Kidney (tissue), 22 donors: ENCODE measurements at places on chromosomes 5 and 9. TPM values are rescaled to one million over a fixed set of nuclear protein-coding genes. Genes with fewer than 3 reads are reported as not detected.
A peak's percentile ranks its signal among the peaks of the same experiment; 100 is the strongest.

- no peaks in the 10 kb centered on the region for H3K36me3 ChIP-seq
- H3K4me1 ChIP-seq: no peaks in the 10 kb centered on the region
These were observed 199.6 kb downstream of the DCP2 start for GRCh38 chr5:113176196-113176595.

DNA sequence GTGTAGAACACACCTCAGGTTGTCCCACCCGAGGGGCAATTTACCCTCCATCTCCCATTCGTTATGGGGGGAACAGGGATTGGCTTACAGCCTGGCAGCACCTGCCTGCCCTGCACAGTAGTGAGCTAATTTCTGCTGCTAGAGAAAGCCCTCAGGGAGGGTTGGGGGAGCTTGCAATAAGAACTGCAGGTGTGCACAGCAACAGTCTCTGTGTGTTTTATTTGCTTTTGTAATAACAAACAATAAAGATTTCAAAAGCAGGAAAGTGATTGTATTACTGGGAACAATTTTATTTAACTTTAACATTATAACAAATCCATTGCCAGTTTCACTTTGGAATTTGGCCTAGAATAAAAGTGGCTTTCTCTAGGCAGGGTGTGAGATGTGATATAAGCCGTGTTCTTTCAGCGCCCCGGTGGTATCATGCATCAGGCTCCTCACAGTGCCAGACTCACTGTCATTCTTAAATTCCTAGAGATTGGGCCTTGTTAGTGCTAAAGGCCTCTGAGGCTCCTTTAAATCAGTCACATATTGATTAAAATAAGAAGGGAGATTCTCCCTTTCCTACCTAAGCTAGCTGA lies 81.1 kb downstream of the RMI1 start:
- no peaks in the 10 kb centered on the region for H3K27me3 ChIP-seq

- no peak for DNase-seq
- H3K4me3 ChIP-seq: no peak overlapping the region
- no peaks in the 10 kb centered on the region for H3K36me3 ChIP-seq
- no peaks in the 10 kb centered on the region for H3K4me1 ChIP-seq
- no peaks in the 10 kb centered on the region for H3K27me3 ChIP-seq
- H3K27ac ChIP-seq: no peak overlapping the region
These were observed 104.4 kb downstream of the CETN3 start for GRCh38 chr5:90305041-90305720.

DNA sequence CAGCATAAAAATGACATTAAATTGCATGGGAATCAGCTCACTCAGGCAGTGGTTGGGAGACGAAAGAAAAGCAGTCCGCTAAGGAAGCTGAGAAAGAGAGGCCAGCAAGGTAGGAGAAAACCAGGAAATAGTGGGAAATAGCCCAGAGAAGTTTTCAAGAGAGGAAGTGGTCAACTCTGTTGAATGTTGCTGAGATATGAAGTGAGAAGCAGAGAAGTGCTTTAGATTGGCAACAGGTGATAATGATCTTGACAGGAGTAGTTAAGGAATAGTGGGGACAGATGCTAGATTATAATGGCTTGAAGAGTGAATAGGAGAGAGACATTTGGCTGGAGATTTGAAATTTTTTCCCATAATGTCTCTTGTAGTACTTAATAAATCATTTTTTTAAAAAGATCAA lies 30.8 kb downstream of the CNTRL start:
- no peaks in the 10 kb centered on the region for H3K36me3 ChIP-seq
- DNase-seq: no peak
- no peaks in the 10 kb centered on the region for H3K27me3 ChIP-seq
- no peak overlapping the region for H3K27ac ChIP-seq
- no peak overlapping the region for H3K4me3 ChIP-seq

- H3K27me3 ChIP-seq: no peaks in the 10 kb centered on the region
- peak; percentile 78 for DNase-seq
- no peaks in the 10 kb centered on the region for H3K36me3 ChIP-seq
These were observed 50.4 kb upstream of the SYNPO start for GRCh38 chr5:150589862-150590601.

GRCh38 chr9:113769412-113769811 lies 106.7 kb upstream of the ZNF618 start:
- H3K4me3 ChIP-seq: no peak overlapping the region
- H3K27ac ChIP-seq: no peak overlapping the region
- no peaks in the 10 kb centered on the region for H3K36me3 ChIP-seq
- H3K27me3 ChIP-seq: no peaks in the 10 kb centered on the region

GRCh38 chr5:146805081-146805480 lies 73.5 kb downstream of the PPP2R2B start:
- no peaks in the 10 kb centered on the region for H3K4me1 ChIP-seq
- H3K4me3 ChIP-seq: no peak overlapping the region
- H3K27me3 ChIP-seq: no peaks in the 10 kb centered on the region
- DNase-seq: no peak

DNA sequence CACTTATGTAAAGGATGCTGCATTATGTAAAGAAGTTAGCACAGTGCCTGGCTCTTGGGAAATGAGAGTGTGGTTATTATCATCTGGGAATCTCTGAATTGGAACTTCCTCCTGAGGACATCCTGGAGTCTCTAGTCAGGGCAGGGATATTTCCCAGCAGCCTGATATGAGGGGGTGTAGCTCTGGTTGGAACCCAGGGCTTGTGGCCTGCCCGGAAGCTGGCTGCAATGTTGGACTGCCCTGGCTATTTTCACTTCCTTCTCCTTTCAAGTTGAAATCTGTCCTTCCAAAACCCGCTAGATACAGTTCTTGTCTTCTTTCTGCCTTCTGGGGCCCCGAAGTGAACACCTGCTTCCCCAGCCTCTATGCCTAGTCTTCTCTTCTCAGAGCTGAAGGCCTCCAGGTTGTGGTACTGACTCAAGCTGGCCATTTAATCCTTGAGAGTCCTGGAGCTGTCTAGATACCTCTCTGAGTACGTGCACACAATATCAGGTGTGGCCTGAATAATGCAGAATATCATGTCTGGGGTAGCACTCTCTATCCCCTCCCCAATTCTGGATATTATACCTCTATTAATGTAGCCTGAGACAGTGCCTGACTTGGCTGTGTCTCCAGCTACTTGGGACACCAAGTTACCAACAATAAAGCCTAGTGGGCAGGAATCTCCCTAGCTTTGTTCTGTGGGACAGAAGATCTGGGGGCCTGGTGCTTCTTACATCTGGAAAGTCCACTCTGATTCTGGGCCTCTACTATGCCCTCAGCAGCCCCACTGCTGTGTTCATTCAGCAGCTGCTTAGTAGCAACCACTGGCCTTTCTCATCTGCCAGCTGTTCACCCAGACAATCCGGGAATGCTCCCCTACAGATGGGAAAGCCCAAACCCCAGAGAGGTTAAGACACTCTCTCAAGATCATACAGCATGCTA lies 45.0 kb downstream of the SLC6A7 start:
- H3K27me3 ChIP-seq: no peaks in the 10 kb centered on the region
- H3K27ac ChIP-seq: no peak overlapping the region
- H3K4me1 ChIP-seq: no peaks in the 10 kb centered on the region

GRCh38 chr9:127970401-127971313 lies 10.1 kb downstream of the EEIG1 start:
- H3K4me3 ChIP-seq: no peak overlapping the region
- H3K36me3 ChIP-seq: no peaks in the 10 kb centered on the region
- H3K27ac ChIP-seq: peak overlapping the region; percentile 71

DNA sequence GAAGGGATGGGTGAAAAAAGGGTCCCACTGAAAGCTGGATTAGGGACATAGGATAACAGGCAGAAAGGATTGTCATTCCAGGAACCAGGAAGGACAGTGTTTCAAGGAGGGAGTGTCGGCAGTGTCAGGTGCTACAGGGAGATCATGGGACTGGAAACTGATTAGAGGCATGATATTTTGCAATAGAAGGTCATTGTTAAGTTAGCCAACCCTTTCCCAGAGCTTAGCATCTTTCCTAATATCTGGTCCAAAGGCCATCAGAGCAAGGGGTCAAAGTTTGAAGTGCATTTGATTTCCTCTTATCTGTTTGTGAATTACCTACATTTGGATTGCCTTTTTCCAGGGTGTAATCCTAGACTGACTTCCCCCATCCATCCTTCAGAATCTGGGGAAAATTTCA lies 91.3 kb downstream of the DOCK2 start:
- H3K27ac ChIP-seq: no peak overlapping the region
- no peaks in the 10 kb centered on the region for H3K4me1 ChIP-seq
- H3K4me3 ChIP-seq: no peak overlapping the region
- H3K36me3 ChIP-seq: no peaks in the 10 kb centered on the region
- no peak for DNase-seq

GRCh38 chr9:112501287-112501686 lies 14.7 kb downstream of the KIAA1958 start:
- H3K4me3 ChIP-seq: no peak overlapping the region
- H3K4me1 ChIP-seq: no peaks in the 10 kb centered on the region
- DNase-seq: no peak
- H3K27ac ChIP-seq: no peak overlapping the region
- H3K36me3 ChIP-seq: no peaks in the 10 kb centered on the region

DNA sequence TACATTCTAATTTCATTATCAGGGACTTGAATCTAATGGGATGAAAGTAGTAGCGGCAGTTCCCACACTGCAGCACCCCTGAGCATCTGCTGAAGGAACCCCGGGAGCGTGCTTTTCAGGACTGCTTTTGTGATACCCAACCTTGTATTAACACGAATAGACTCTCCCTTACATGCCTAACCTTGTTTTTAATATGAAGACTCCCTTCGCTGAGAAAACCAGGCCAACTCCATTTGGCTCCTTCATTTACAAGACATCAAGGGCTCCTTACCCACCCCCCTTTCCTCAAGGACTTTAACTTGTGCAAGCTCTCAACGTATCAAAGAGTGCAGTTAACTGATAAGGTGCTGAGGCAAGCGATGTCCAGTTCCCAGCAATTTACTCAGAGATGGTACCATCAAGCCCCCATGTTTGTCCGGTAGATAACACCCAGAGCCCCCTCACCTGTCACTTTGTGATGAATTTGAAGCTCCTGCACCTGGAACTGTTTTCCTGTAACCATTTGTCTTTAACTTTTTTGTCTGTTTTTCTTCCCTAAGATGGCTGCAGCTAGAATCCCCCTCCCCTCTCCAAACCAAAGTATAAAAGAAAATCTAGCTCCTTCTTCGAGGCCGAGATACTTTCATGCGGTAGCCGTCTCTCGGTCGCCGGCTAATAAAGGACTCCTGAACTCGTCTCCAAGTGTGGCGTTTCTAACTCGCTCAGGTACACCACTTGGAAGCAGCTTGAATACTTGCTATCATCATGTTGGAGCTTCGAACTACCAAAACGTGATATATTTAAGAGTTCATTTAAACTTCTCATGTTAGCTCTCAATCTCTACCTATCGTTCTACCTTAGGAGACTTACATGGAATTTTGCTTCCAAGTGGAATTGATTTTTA lies 10.7 kb downstream of the HNRNPH1 start:
- H3K27ac ChIP-seq: no peak overlapping the region
- peaks cover 11% of the 10 kb centered on the region for H3K4me1 ChIP-seq
- no peaks in the 10 kb centered on the region for H3K27me3 ChIP-seq
- DNase-seq: no peak
- H3K36me3 ChIP-seq: peaks cover 60% of the 10 kb centered on the region

GRCh38 chr5:32346869-32347268 lies 34.1 kb upstream of the MTMR12 start:
- no peak overlapping the region for H3K4me3 ChIP-seq
- no peak for DNase-seq
- H3K27me3 ChIP-seq: no peaks in the 10 kb centered on the region

- no peaks in the 10 kb centered on the region for H3K36me3 ChIP-seq
- H3K27ac ChIP-seq: no peak overlapping the region
- H3K4me1 ChIP-seq: no peaks in the 10 kb centered on the region
- H3K4me3 ChIP-seq: no peak overlapping the region
These were observed 50.9 kb upstream of the PCA3 start for GRCh38 chr9:76713381-76713780.

DNA sequence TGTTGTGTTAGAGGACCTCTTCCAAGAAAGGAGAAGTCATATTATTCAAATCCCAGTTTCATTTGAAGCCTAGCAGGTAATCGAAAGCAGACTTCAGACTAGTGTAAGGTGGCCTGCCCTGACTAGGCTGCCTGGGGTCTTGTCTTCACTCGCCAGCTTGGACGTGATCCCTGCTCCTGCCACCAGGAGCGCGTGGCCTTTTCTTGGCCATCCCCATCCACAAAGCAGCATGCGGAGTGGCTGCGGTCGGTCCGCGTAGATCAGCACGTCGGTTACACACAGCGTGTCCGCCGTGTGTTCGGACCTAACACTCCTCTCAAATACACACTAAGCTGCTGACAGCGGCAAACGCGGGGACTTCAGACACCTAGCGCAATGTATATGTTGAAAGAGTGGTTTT lies 37.3 kb downstream of the CFAP77 start:
- H3K4me3 ChIP-seq: no peak overlapping the region
- H3K4me1 ChIP-seq: no peaks in the 10 kb centered on the region
- no peak for DNase-seq
- H3K36me3 ChIP-seq: no peaks in the 10 kb centered on the region

- DNase-seq: peak; percentile 41
- no peaks in the 10 kb centered on the region for H3K4me1 ChIP-seq
- H3K36me3 ChIP-seq: no peaks in the 10 kb centered on the region
These were observed 162.7 kb upstream of the S1PR3 start for GRCh38 chr9:88828492-88828974.

DNA sequence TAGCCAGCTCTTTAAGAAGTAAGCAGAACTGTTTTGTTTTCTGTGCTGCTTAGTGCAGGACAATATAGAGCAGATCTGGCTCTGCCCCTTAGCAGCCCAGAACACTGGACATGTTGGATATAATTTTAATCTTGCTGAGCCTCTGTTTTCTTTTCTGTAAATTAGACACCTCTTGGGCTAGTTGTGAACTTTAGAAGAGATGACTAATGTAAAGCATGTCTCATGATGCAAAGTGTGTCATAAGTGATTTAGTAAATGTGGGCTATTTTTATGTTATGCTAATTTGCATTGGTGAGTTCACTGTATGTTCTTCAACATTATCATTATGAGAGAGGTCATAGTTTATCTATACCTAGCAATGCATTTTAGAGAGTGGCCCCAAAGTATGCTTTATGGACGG lies 156.1 kb upstream of the ADAMTSL1 start:
- H3K4me1 ChIP-seq: no peaks in the 10 kb centered on the region
- H3K27me3 ChIP-seq: no peaks in the 10 kb centered on the region
- H3K27ac ChIP-seq: no peak overlapping the region
- no peaks in the 10 kb centered on the region for H3K36me3 ChIP-seq

Gene FOXD4
- total RNA-seq: 0.60 TPM

Gene NDUFAF2
- 23.7 TPM for total RNA-seq

Gene MAMDC4
- total RNA-seq: 8.1 TPM

Gene PRRX2
- total RNA-seq: 1.8 TPM

Gene HCN1
- not detected for total RNA-seq

Gene LPAR1
- 28.2 TPM for total RNA-seq

Gene EPB41L4B
- 6.5 TPM for total RNA-seq
